ENCODE measurements at places on chromosomes 1 and 21.

- no peak overlapping the region for H3K4me3 ChIP-seq
- no peaks in the 10 kb centered on the region for H3K36me3 ChIP-seq
- no peaks in the 10 kb centered on the region for H3K4me1 ChIP-seq
- no peaks in the 10 kb centered on the region for H3K27me3 ChIP-seq
- no peak overlapping the region for H3K27ac ChIP-seq
These were observed 267.5 kb upstream of the RAB4A start for GRCh38 chr1:229003233-229004031.

DNA sequence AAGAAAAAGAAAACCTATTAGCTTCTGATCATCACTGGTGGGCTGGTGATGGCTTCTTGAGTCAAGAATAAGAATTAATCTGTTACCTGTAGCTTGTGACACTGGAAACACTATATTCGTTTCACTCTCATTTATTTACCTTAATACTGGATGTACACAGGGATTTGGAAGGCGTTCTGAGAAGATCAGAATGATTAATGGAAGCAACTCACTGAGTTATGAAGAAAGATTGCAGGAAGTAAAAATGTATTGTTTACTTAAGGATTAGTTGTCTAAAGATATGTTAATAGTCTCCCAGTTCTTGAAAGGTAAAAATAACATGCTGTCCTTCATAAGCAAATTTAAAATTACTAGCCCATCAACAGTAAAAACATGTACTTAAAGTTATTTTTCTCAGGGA lies 644.9 kb upstream of the NCAM2 start:
- no peaks in the 10 kb centered on the region for H3K36me3 ChIP-seq
- H3K27ac ChIP-seq = no peak overlapping the region
- no peak overlapping the region for H3K4me3 ChIP-seq
- peak; percentile 4 for DNase-seq

- DNase-seq = no peak
- H3K27me3 ChIP-seq = no peaks in the 10 kb centered on the region
These were observed 8.5 kb downstream of the SSR2 start for GRCh38 chr1:156012051-156012817.

DNA sequence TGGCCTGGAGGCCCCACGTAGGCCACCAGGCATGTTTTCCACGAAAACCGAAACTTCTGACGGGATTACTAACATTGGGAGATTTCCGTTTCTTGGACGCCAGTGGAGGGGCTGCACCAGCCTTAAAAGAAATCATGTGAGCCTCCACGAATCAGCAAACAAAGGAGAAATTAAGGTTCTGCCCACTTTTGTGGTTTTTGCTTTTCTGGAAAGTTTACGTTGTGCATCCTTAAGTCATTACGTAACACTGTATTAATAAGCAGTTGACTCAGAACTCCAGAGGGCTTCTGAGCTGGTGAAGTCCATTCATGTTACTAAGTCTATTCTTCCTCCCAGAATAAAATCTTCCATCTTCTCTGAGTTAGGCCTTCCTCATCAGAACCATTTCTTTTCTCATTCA lies 168.5 kb downstream of the PSMG1 start:
- H3K4me3 ChIP-seq = no peak overlapping the region
- H3K27me3 ChIP-seq = no peaks in the 10 kb centered on the region

DNA sequence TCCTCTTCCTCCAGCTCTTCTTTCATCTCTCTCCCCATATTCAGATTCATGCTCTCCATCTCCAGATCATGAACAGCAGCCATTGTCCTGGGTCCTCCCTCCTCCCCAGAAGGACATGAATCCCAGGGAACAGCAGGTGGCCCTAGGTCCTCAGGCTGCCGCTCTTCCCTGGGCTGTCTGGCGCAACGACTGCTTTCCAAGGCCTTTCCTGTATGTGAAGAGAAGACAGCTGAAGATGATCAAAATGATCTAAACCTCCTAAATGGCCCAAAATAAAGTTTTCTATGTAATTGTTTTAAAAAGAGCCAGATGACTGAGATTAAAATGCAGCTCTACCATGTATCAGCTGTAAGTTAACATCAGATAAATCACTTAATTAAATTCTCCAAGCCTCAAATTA lies 22.5 kb downstream of the RHBDL2 start:
- no peaks in the 10 kb centered on the region for H3K4me1 ChIP-seq
- H3K27ac ChIP-seq = no peak overlapping the region
- DNase-seq = no peak
- no peaks in the 10 kb centered on the region for H3K36me3 ChIP-seq

GRCh38 chr1:97505816-97506215 lies 415.0 kb downstream of the DPYD start:
- H3K27me3 ChIP-seq = no peaks in the 10 kb centered on the region
- no peaks in the 10 kb centered on the region for H3K36me3 ChIP-seq
- no peak overlapping the region for H3K4me3 ChIP-seq
- DNase-seq = no peak

DNA sequence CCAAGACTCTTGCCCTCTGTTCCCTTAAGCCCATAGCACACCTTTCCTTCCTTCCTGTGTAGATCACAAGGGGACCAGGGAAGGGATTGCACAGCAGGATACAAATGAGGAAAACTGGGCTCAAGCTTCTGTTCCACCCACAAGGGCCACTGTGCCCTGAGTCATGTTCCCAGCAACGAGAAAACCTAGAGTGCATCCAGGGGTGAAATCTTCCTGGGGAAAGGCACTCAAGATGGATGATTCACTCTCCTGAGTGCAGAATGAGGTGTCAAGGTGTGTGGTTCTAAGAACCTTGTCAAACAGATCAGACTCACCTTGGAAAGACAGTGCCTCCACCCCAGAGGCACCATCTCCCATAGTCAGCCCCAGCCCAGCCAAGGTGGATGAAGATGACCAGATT lies 40.7 kb upstream of the EYA3 start:
- H3K4me3 ChIP-seq = no peak overlapping the region
- DNase-seq = no peak
- H3K36me3 ChIP-seq = no peaks in the 10 kb centered on the region
- H3K27me3 ChIP-seq = no peaks in the 10 kb centered on the region

- no peaks in the 10 kb centered on the region for H3K36me3 ChIP-seq
- no peaks in the 10 kb centered on the region for H3K4me1 ChIP-seq
- no peak for DNase-seq
- no peak overlapping the region for H3K27ac ChIP-seq
These were observed 38.3 kb upstream of the SCMH1 start for GRCh38 chr1:41280202-41281032.

GRCh38 chr1:220956501-220957232 lies 77.4 kb downstream of the HLX start:
- no peaks in the 10 kb centered on the region for H3K36me3 ChIP-seq
- H3K27ac ChIP-seq = no peak overlapping the region
- H3K4me1 ChIP-seq = no peaks in the 10 kb centered on the region
- H3K4me3 ChIP-seq = no peak overlapping the region
- DNase-seq = no peak

GRCh38 chr21:44779417-44780136 lies 22.0 kb downstream of the UBE2G2 start:
- H3K36me3 ChIP-seq = no peaks in the 10 kb centered on the region
- no peak for DNase-seq
- no peak overlapping the region for H3K27ac ChIP-seq

- no peak for DNase-seq
- no peaks in the 10 kb centered on the region for H3K27me3 ChIP-seq
- H3K27ac ChIP-seq = peak overlapping the region; percentile 78
- peaks cover 7% of the 10 kb centered on the region for H3K4me1 ChIP-seq
- H3K4me3 ChIP-seq = no peak overlapping the region
- H3K36me3 ChIP-seq = no peaks in the 10 kb centered on the region
These were observed 3.0 kb downstream of the HSPB7 start for GRCh38 chr1:16014509-16015482.

GRCh38 chr1:92447033-92447681 lies 39.6 kb downstream of the GFI1 start:
- no peaks in the 10 kb centered on the region for H3K27me3 ChIP-seq
- no peak overlapping the region for H3K4me3 ChIP-seq
- no peak for DNase-seq
- H3K4me1 ChIP-seq = no peaks in the 10 kb centered on the region
- no peak overlapping the region for H3K27ac ChIP-seq
- H3K36me3 ChIP-seq = no peaks in the 10 kb centered on the region

DNA sequence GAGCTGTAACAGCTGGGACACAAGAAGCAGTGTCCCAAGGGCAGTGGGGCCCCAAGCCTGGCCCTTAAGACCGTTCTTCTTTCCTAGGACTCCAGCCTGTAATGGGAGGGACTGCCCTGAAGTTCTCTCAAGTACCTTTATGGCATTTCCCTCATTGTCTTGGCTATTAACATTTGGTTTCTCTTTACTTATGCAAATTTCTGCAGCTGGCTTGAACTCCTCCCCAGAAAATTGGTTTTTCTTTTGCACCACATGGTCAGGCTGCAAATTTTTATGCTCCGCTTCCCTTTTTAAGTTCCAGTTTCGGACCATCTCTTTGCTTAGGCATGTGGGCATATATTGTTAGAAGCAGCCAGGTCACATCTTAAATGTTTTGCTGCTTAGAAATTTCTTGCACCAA lies 3.1 kb upstream of the MROH9 start:
- no peak for DNase-seq
- no peaks in the 10 kb centered on the region for H3K27me3 ChIP-seq
- H3K36me3 ChIP-seq = no peaks in the 10 kb centered on the region
- no peak overlapping the region for H3K27ac ChIP-seq
- H3K4me3 ChIP-seq = no peak overlapping the region

DNA sequence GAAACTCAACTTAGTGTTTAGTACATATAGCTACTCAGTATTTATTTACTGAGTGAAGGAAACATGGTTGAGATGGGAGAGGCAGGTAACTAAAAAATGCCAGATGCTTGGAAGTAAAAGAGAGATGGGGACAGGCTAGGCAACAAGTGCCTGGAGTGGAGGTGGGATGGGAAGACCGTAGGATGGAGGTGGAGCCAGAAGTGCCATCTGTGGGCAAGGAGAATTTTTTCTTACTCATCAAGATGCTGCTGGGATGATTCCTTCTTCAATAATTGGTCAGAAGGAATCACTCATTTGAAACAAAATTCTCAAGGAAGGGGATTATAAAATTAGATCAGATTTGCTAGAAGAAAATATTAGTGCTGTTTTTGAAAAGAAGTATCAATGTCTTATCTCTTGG lies 72.9 kb downstream of the IFI44 start:
- no peaks in the 10 kb centered on the region for H3K36me3 ChIP-seq
- H3K4me1 ChIP-seq = no peaks in the 10 kb centered on the region
- H3K4me3 ChIP-seq = no peak overlapping the region
- no peak for DNase-seq
- no peak overlapping the region for H3K27ac ChIP-seq

DNA sequence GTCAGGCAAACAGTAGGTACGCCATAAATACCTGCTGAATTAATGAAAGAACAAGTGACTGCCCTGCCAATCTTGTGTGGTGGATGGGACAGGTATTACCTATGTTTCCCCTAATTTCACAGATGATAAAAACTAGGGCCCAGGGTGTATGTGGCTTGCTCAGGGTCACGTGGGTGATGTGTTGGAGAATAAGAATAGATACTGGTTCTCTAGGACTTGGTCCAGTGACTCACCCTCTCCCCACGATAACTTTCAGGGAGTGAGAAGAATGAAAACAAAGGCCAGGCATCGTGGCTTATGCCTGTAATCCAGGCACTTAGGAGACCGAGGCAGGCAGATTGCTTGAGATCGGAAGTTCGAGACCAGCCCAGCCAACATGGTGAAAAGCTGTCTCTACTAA lies 26.7 kb downstream of the SLC26A9 start:
- no peaks in the 10 kb centered on the region for H3K4me1 ChIP-seq
- H3K27ac ChIP-seq = no peak overlapping the region
- no peak for DNase-seq
- H3K36me3 ChIP-seq = no peaks in the 10 kb centered on the region
- no peaks in the 10 kb centered on the region for H3K27me3 ChIP-seq

- H3K4me1 ChIP-seq = no peaks in the 10 kb centered on the region
- DNase-seq = no peak
- no peak overlapping the region for H3K4me3 ChIP-seq
- H3K27ac ChIP-seq = no peak overlapping the region
These were observed 19.5 kb downstream of the DIO1 start for GRCh38 chr1:53913352-53914033.

DNA sequence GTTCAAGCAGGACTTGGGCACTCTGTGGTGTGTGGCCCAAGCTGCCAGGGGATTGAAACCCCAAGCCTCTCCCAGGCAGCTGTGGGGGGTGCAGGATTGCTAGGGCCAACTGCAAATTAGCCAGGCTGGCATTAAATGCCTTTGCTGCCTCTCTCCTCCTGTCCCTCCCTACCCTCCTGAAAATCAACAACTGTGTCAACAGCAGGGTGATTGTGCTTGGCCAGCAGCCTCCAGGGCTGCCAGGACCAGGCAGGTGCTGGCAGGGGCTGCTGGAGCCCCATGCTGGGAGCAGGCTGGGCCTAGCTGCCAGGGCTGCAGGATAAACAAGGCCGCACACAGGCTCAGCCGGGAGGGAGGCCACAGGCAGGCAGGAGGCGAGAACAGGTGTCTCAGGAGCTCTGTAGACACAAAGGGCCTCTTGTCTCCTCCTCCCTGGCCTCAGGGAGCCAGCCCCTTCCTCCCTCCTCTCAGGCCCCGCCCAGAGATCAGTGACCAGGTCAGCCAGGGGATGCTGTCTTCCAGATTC lies 11.4 kb downstream of the SOX13 start:
- peaks cover 83% of the 10 kb centered on the region for H3K4me1 ChIP-seq
- peak; percentile 96 for DNase-seq
- peak overlapping the region; percentile 98 for H3K27ac ChIP-seq
- no peak overlapping the region for H3K4me3 ChIP-seq
- no peaks in the 10 kb centered on the region for H3K27me3 ChIP-seq

- H3K36me3 ChIP-seq = no peaks in the 10 kb centered on the region
- DNase-seq = no peak
These were observed 39.3 kb downstream of the AGPAT3 start for GRCh38 chr21:43904331-43904781.

DNA sequence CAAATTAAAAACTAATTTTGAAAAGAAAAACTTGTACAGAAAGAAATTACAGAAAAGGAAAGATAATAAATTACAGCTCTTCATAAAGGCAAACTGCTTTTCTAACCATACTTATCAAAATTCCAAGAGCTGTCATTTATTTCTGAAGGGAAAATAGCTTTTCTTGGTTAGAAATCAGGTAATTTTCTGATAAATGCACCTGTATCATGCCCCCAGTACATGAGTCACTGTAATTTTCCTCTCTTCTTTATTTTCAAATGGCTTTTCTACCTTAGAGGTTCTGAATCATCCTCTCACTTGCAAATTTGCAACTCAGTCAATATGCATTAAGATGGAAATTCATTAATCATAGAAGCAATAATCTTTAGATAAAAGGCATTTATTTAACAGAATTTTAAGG lies 100.1 kb downstream of the SLC35F3 start:
- DNase-seq = no peak
- H3K27me3 ChIP-seq = no peaks in the 10 kb centered on the region
- H3K27ac ChIP-seq = no peak overlapping the region
- no peak overlapping the region for H3K4me3 ChIP-seq
- no peaks in the 10 kb centered on the region for H3K36me3 ChIP-seq

GRCh38 chr1:154821083-154821482 lies 49.0 kb downstream of the KCNN3 start:
- no peak for DNase-seq
- no peaks in the 10 kb centered on the region for H3K27me3 ChIP-seq
- H3K4me1 ChIP-seq = no peaks in the 10 kb centered on the region
- no peaks in the 10 kb centered on the region for H3K36me3 ChIP-seq

- no peak overlapping the region for H3K27ac ChIP-seq
- no peaks in the 10 kb centered on the region for H3K4me1 ChIP-seq
- H3K4me3 ChIP-seq = no peak overlapping the region
- no peaks in the 10 kb centered on the region for H3K36me3 ChIP-seq
- no peak for DNase-seq
These were observed 12.6 kb upstream of the RSPO1 start for GRCh38 chr1:37647281-37647680.

GRCh38 chr1:37372302-37372701 lies 102.1 kb upstream of the ZC3H12A start:
- no peak overlapping the region for H3K4me3 ChIP-seq
- no peaks in the 10 kb centered on the region for H3K36me3 ChIP-seq
- H3K4me1 ChIP-seq = no peaks in the 10 kb centered on the region
